Smooth muscle cell of trachea (primary cell): ENCODE measurements at places on chromosomes 2 and 18. TPM values are rescaled to one million over a fixed set of nuclear protein-coding genes. Genes with fewer than 3 reads are reported as not detected.

The C1QL2 gene
- total RNA-seq, result not detected in 2 replicates

The COL3A1 gene
- total RNA-seq, result 2,358 and 3,379 TPM in 2 replicates

The GPR45 gene
- total RNA-seq, result not detected in 2 replicates

The MARCHF4 gene
- 1.5 TPM in 2 replicates for total RNA-seq

The GPR155 gene
- total RNA-seq, result 4.5 and 7.1 TPM in 2 replicates

The R3HDM1 gene
- total RNA-seq, result 6.3 and 18.6 TPM in 2 replicates

The FAM124B gene
- 0.44 TPM in 1 of 2 replicates, not detected in the other for total RNA-seq

The IRS1 gene
- 33.5 and 47.5 TPM in 2 replicates for total RNA-seq

The SERPINB13 gene
- total RNA-seq, result not detected in 2 replicates

The LYPD6 gene
- total RNA-seq, result 0.15 and 0.33 TPM in 2 replicates

The C1GALT1C1L gene
- total RNA-seq, result 0.50 and 1.0 TPM in 2 replicates

The COL5A2 gene
- total RNA-seq, result 279 and 388 TPM in 2 replicates

The IL18RAP gene
- total RNA-seq, result not detected in 2 replicates

The AKAIN1 gene
- total RNA-seq, result not detected in 2 replicates

The TAF1B gene
- total RNA-seq, result 28.0 and 40.3 TPM in 2 replicates

The GYPC gene
- total RNA-seq, result 71.0 and 112 TPM in 2 replicates
